Epithelial cell of umbilical artery (primary cell): ENCODE measurements at places on chromosomes 16 and 17. TPM values are rescaled to one million over a fixed set of nuclear protein-coding genes. Genes with fewer than 3 reads are reported as not detected.

Gene CARD14
- not detected in 2 replicates for total RNA-seq

Gene SCNN1B
- not detected in 2 replicates for total RNA-seq

Gene CCDC40
- total RNA-seq, result 0.97 and 2.1 TPM in 2 replicates

Gene CORO6
- 2.9 and 4.0 TPM in 2 replicates for total RNA-seq

Gene MIEF2
- total RNA-seq, result 9.0 and 11.4 TPM in 2 replicates

Gene MT1F
- 0.32 TPM in 1 of 2 replicates, not detected in the other for total RNA-seq

Gene CDRT15
- not detected in 2 replicates for total RNA-seq

Gene DLX3
- not detected in 2 replicates for total RNA-seq

Gene CTRB2
- not detected in 2 replicates for total RNA-seq

Gene ZNF200
- 10.1 and 11.9 TPM in 2 replicates for total RNA-seq

Gene CA5A
- not detected in 2 replicates for total RNA-seq

Gene EPX
- total RNA-seq, result not detected in 2 replicates

Gene KCNH4
- not detected in 2 replicates for total RNA-seq
